ENCODE measurements at places on chromosomes 12 and 14. TPM values are rescaled to one million over a fixed set of nuclear protein-coding genes. Genes with fewer than 3 reads are reported as not detected.

AMN gene
- total RNA-seq = 0.69 TPM

RIPK3 gene
- total RNA-seq = not detected

POTEM gene
- total RNA-seq = not detected

SYNE2 gene
- total RNA-seq = 9.9 TPM

MANSC1 gene
- total RNA-seq = 3.8 TPM

PTPRQ gene
- 0.03 TPM for total RNA-seq

FAM90A1 gene
- 0.14 TPM for total RNA-seq

NKX2-8 gene
- 1.0 TPM for total RNA-seq

MIPOL1 gene
- total RNA-seq = 3.4 TPM

PRH2 gene
- total RNA-seq = not detected

All from A549 treated with DMSO at 1 μM for 4 hours (cell line).